Cortex of kidney (tissue), 1 donor: ENCODE measurements at places on chromosomes 11 and 22.

GRCh38 chr11:94800414-94800813 lies 32.3 kb downstream of the AMOTL1 start:
- DNase-seq: no peak

GRCh38 chr11:110747531-110747930 lies 35.3 kb upstream of the ARHGAP20 start:
- DNase-seq: no peak

- DNase-seq: no peak
These were observed 243.4 kb upstream of the DDI1 start for GRCh38 chr11:103792981-103793468.

- DNase-seq: no peak
These were observed 18.1 kb upstream of the PICK1 start for GRCh38 chr22:38038890-38039812.

DNA sequence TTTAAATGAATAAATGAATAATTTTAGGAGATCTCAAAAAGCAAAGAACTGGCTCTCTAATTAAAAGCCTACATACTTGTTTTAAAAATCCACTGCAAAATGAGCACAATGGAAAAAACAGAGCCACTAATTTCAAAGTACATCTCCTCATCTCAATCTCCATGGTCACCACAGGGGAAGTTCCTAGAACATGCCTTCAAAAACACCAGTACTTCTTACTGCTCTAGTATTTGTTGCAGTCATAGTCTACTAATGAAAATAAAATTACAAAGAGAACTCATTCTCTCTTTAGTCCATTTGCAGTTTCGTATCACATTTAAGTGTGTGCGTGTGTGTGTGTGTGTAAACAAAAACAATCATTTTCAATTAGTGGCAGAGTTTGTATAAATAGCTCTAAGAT lies 54.0 kb downstream of the PIK3C2A start:
- DNase-seq: no peak

- DNase-seq: no peak
These were observed 43.8 kb downstream of the C11orf58 start for GRCh38 chr11:16781936-16782919.

GRCh38 chr11:33674035-33674814 lies 26.4 kb downstream of the C11orf91 start:
- no peak for DNase-seq

DNA sequence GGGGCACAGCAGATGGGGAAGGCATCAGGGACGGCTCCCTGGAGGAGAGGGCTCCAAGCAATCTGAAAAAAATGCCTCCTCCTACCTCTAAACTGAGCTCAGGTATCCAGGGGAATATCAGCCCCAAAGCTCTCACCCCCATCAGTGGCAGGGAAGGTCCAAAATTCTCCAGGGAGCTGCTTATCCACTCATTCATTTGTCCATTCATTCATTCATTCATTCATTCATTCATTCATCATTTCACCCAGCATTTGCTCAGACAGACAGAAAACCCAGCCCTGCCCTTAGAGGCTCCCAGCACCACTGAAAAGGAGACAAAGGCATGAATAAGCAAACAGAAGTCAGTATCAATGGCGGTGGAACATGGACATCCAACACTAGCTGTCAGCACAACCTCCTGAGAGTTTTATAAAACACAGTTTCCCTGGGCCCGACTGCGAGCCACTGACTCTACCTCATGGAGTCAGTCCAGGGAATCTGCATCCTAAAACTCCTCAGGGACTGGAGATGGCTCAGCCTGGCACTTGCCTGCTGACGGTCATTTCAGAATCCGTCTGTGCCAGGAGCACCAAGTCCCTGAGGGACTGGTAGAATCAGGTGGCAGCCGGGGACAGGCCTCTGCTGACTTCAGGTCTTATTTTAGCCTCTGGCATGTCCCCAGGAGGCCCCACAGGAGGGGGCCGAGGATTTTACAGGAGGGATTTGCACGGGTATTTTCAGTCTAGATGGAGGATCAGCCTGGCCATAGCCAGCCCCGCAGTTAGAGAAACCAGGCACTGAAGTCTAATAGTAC lies 164.6 kb downstream of the MN1 start:
- no peak for DNase-seq

- no peak for DNase-seq
These were observed 33.2 kb downstream of the HIKESHI start for GRCh38 chr11:86335131-86335767.

GRCh38 chr11:33040033-33040861 lies 875 bp downstream of the TCP11L1 start:
- DNase-seq: no peak

DNA sequence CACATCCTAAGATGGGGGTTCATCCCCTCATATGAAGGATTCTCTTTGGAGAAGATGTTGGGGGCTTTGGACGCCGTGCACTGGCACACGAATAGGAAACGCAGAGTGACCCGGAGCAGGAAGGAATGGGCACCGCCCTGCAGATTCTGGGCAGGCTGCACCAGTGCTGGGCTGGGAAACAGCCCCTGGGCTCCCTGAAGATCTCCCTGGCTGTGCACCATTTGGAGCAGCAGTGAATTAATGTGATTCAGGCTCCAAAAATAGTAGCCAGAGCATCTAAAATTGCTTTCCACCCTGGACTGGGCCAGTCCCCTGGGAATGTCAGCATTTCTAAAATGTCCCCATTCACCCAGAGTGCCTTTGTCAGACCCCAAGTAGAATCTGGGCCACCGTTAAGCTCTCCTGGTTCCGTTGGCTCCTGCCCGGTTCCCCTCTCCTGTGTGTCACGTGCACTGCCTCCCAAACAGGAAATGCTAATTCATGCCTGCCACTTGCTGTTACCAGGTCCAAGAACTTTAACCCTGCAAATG lies 18.6 kb downstream of the IRAG1 start:
- no peak for DNase-seq

GRCh38 chr11:95306123-95306522 lies 75.1 kb upstream of the SESN3 start:
- DNase-seq: no peak

- no peak for DNase-seq
These were observed 24.8 kb downstream of the SCGB1A1 start for GRCh38 chr11:62443390-62444235.

GRCh38 chr11:83119216-83119615 lies 37.7 kb upstream of the PCF11 start:
- DNase-seq: no peak

DNA sequence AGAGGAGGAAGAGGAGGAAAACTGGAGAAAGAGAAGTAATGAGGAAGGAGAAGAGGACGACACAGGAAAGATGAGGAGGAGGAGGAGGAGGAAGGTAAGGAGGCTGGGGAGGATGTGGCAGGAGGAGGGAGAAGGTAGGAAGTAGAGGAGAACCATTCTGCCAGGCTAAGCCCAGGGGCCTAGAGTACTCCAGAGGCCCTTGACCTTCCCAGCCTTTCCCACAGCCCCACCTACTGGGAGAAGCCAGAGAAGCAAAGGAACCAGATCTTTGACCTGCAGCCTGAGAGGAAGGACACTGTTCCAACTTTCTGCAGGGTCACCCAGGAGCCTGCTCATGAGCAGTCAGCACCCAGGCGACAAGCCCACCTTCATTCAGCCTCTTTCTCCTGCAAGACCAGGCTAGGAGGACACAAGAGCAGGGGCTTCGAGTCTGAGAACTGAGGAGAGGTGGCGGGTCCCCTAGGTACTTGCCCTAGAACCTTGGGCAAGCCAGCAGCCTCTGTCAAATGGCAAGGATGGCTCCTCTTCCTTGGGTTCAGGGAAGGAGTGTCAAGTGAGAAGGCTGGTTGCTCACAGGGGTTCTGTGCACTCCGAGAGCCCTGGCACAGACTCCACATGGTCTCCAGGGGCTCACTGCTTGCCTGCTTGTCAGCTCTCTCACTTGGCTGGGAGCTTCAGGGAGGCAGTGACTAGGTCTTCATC lies 27.9 kb upstream of the OAF start:
- DNase-seq: no peak

DNA sequence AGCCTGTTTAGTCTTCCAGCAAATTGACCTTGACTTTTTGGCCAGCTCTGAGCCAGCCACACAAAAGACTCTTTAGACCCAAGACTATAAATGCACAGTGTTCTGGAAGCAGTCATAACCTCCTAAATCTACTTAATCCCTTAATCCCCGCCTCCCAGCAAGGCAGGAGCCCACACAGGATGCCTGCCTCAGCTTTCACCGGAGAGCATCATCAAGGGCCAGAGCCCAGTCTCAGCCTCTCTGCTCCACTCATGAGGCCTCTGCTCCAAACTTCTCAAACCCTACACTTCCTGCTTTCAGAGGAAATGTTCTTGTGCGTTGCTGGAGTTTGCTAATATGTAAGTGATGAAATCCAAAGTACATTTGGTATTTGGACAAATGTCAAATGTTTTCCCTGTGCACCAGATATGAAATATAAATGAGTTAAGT lies 57.9 kb upstream of the FSHB start:
- DNase-seq: no peak

GRCh38 chr11:85602526-85603213 lies 24.5 kb downstream of the DLG2 start:
- no peak for DNase-seq

- DNase-seq: no peak
These were observed 12.3 kb downstream of the KCNJ1 start for GRCh38 chr11:128854841-128855240.

DNA sequence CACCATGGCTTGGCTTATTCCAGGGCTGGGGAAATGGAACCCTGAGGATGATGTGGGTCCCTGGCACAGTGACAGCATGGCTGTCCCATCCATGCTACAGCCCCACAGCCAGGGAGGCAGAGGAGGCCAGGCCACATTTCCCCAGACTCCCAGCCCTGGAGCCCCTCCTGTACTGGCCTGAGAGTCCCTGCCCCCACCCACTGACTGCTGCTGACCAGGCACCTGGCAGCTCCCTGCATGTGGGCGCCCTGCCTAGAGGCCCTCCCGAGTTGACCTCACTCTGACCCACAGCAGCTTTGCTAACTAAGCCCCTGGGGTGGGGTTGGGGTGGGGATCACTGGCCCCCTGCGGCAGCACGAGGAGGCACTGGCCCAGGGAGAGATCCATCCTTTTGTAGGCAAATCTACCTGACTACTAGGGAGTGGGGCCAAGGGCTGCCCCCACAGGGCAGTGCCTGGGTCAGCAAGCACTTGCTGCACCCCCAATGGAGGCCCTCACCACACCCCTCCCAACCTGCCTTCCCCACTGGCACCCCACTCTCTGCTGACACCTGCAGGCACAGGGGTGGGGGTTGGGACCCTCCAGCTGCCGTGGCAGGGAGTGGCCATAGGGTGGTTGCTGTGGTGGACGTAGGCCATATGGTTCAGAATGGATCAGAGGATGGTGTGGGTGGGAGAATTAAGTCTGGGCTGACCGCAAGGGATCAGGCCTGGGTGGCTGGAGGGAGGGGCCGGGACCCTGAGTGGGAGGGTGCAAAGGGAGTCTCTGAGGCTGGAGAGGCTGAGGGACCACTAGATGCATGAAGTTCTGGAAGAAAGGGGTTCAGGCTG lies 17.4 kb downstream of the ARVCF start:
- DNase-seq: no peak

- DNase-seq: no peak
These were observed 170.2 kb downstream of the ST3GAL4 start for GRCh38 chr11:126525702-126526101.

DNA sequence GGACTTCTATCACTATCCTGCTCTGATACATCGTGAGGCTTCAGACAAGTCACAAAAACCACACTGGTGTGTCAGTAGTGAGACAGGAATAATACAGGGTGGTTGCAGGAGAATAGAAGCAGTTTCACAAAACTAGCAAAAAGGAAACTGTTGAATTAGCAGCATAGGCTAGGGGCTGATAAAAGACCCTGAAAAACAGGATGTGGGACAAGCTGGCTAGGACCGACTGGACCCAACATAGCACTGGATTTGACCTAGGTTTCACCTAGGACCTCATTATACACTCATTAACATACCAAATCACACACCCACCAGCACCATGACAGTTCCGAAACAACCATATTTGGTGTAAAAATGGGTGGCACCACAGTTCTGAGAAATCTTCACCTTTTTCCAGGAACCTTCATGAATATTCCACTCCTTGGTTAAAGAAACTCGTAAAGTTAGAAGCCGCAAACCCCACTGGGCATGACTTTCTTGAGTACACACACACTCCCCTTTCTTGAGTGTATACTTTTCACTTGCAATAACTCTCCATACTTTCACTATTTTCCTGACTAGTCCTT lies 76.2 kb downstream of the SLC1A2 start:
- no peak for DNase-seq

DNA sequence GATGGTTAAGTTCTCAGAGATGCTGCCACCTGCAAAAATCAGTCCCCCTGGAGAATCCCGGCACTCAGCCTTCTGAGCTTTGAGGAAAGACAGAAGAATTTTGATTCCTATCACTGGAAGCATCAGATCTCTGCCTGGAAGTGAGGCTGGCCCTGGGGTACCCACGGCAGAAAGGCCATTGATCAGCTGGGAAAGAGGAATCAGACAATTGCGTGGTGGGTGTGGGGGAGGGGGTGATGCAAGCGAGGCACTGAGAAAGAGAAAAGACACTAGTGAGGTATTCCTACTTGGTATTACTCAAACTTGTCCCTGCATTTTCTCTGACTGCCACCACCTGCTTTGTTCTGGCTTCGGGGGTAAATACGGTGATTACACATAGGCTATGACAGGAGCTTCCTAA lies 96.1 kb downstream of the FEZ1 start:
- DNase-seq: no peak

DNA sequence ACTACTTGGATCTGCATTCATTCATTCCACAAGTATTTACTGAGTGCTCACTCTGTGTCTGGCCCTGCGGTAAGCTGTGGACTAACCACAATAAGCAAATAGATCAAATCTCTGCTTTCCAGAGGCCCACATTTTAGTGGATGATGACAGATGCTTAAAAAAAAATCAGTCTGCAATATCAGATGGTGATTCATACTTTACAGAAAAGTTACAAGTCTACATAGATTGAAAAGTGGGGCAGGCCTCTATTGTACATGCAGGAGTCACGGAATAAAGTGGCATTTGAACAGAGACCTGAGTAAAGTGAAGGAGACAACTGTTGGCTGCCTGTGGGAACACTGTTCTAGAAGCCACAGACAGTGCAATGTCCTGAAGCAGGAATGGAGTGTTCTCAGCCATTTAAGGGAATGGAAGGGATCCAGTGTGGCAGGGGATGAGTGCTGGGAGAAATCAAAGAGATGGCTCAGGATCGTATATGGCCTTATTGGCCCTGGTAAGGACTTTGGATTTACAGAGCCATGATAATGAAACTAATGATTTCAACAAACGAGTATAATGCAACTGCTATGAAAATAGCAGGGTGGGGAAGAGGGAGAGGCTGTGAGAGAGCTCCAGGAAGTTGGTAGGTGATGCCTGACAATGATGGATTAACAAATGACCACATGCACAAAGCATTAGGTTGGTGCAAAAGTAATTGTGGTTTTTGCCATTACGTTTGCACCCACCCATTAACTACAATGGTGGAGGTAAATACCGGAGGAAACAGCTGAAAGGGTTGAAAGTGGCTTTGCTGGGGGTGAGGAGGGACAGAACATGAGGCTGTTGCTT lies 31.1 kb downstream of the TMEM45B start:
- no peak for DNase-seq

- DNase-seq: no peak
These were observed 65.4 kb upstream of the BLID start for GRCh38 chr11:122181372-122181771.

GRCh38 chr22:23745791-23746190 lies 5.1 kb downstream of the ZNF70 start:
- no peak for DNase-seq

- DNase-seq: no peak
These were observed 24.0 kb downstream of the PISD start for GRCh38 chr22:31637891-31638618.

- DNase-seq: no peak
These were observed 348.4 kb upstream of the NARS2 start for GRCh38 chr11:78922859-78923625.
